Activated T-helper 2 cell treated with anti-CD3 and anti-CD28 coated beads, Interferon-gamma antibody, Interleukin-2, Interleukin-4, amounts not matched to agents 10 μg/mL and 5 μg/mL and 100 μg/mL, durations not matched to agents 14 hours and 24 hours and 36 hours (primary cell): ENCODE measurements at places on chromosomes 4 and X.

GRCh38 chr4:149166876-149167275 is 648.8 kb downstream of the IQCM start:
- DNase-seq, result no peak

GRCh38 chr4:13263967-13264525 is 220.1 kb downstream of the RAB28 start:
- DNase-seq, result no peak

- no peak for DNase-seq
Observed at GRCh38 chr4:173464481-173464880, 65.5 kb downstream of the HAND2 start.

- no peak for DNase-seq
Observed at GRCh38 chr4:8412288-8412687, 28.2 kb downstream of the ACOX3 start.

DNA sequence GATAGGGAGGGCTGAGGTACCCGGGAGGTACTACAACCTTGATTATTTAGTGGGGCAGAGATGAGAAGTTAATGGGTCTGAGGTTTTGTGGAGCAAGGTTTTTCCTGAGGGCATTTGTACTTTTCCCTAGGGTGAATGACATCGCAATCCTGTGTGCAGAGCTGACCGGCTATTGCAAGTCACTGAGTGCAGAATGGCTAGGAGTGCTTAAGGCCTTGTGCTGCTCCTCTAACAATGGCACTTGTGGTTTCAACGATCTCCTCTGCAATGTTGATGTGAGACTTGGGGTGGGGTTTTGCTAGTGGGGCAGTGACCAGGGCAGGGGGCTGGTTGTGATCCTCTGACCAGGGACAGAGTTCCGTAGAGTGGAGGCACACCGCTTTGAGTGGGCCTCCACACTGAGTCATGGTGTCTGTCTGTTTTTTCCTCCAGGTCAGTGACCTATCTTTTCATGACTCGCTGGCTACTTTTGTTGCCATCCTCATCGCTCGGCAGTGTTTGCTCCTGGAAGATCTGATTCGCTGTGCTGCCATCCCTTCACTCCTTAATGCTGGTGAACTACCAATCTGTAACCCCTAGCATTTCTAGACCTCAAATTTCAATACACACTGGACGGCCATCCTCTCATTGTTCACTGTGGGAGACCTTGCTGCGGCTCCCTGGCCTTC is 9.9 kb downstream of the MED12 start:
- DNase-seq, result no peak

GRCh38 chr4:110610620-110610939 is 12.3 kb downstream of the PITX2 start:
- DNase-seq, result no peak

DNA sequence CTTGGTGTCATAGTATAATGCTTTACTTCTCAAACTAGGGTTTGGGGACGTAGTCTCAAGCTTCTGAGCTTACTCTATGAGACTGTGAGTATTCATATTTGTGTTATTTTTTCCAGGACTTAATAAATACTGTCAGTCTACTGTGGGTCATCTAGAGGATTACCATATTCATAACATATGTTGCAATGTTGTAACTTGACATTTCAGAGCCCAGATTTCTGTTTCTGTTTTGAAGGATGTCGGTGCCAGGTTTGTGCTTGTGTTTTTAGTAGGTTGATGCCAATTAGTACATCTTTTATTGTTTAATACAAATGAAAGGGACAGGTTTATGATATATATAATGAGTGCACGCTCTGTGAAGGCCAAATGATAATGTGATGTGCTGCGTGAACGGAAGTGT is 69.6 kb downstream of the SPANXN4 start:
- DNase-seq, result no peak

DNA sequence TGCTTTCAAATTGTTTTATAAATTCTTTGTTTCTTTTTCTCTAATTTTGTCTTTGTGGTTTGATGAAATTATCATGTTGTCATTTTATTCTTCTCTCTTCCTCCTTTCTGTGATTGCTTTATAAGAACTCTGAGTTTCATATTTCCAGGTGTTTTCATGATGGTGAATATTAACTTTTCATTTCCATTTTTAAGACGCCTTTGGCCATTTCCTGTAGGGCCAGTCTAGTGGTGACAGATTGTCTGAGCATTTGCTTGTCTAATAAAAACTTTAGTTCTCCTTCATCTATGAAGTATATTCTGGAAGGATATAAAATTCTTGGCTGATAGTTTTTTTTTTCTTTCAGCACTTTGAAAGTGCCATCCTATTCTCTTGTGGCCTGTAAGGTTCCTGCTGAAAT is 128.1 kb downstream of the FAM13A start:
- no peak for DNase-seq

DNA sequence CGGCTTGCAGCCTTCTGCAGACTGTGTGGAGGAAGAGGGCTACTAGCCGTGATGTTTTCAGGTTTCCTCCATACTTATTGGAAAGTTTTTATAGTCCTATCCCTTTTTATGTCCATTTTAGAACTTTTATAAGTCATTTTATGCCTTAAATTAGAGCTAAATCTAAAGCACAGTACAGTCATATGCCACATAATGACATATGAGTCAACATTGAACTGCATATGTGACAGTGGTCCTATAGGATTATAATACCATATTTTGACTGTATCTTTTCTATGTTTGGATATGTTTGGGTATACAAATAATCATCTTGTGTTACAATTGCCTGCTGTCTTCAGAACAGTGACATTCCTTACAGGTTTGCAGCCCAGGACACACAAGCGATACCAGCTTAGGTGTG is 200.2 kb downstream of the SPRY1 start:
- DNase-seq, result no peak
